ENCODE measurements at places on chromosomes 7 and 10. TPM values are rescaled to one million over a fixed set of nuclear protein-coding genes. Genes with fewer than 3 reads are reported as not detected.

DNA sequence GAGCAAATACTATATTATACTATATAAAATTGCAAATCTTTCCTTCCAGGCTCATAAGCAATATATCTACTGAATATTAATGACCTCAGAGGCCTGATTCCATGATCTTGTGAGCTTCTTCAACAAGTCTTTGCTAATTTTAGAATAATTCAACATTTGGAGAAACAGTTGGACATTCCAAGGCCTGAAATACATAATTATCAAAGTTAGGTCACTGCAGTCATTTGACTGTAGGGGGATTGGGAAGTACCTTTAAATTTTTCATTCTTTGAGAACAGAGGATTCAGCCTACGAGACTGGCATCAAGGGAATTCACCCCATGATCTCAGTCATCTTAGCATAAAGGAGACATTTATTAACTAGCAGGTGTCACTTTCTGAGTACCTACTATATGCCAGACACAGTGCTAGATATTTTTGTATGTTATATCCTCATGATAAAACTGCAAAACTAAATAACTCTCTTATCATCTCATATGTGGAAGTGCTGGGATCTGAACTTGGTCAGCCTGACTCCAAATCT is 85.4 kb downstream of the DOCK4 start:
- DNase-seq, result no peak

DNA sequence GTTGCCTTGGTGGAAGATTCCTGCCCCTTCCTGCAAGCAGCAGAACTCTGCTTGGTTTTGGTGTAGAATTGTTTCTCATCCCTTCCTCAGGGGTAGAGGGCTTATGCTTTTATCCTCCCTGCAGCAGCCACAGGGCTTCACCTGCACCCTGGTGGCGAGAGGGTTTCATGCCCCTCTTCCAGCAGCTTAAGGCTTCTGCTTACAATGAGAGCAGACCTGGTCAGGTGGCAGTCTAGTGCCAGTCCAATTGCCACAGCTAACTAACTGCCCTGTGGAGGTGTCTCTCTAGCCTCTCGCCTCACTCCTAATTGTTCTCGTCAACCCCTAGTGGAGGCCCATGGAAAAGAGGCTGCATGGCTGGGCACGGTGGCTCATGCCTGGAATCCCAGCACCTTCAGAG is 19.3 kb downstream of the ACBD7 start:
- no peak for DNase-seq

DNA sequence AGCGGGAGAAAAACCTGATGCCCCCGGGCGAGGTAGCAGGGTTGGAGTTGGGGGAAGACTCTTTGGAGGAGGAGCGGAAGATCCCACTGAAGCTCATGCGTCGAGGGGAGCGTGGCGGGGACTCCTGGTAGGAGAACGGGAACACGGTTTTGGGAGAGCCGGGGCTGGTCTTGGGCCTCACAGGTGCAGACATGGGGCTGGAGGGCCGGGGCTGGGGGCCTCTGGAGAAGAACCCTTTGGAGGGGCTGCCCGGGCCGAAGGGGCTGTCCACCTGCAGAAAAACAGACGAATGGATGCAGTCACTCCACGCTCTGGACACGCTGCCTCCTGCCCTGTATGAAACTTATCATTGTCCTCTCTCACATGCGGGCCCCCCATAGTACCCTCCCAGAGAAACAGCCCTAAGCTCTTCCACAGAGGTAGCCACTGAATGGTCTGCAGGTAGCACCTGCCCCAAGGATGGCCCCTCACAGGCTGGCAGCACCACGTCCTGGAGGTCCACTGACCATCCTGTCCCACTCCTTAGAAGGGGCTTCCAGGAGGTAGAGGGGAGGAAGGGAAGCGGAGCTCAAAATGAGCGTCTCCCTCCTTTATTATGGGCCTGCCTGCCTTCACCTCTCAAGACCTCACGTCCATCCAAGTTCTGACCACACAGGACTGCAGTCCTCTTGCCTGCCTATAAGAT is 95.6 kb downstream of the PRKAG2 start:
- DNase-seq, result no peak

GRCh38 chr7:47818796-47819606 is 129.3 kb downstream of the PKD1L1 start:
- no peak for DNase-seq

GRCh38 chr7:91659096-91659495 is 221.4 kb downstream of the MTERF1 start:
- no peak for DNase-seq

GRCh38 chr10:102230861-102231356 is 4.8 kb downstream of the ELOVL3 start:
- DNase-seq, result peak; percentile 69

GRCh38 chr7:57641521-57642067 is 191.6 kb downstream of the ZNF716 start:
- no peak for DNase-seq

DNA sequence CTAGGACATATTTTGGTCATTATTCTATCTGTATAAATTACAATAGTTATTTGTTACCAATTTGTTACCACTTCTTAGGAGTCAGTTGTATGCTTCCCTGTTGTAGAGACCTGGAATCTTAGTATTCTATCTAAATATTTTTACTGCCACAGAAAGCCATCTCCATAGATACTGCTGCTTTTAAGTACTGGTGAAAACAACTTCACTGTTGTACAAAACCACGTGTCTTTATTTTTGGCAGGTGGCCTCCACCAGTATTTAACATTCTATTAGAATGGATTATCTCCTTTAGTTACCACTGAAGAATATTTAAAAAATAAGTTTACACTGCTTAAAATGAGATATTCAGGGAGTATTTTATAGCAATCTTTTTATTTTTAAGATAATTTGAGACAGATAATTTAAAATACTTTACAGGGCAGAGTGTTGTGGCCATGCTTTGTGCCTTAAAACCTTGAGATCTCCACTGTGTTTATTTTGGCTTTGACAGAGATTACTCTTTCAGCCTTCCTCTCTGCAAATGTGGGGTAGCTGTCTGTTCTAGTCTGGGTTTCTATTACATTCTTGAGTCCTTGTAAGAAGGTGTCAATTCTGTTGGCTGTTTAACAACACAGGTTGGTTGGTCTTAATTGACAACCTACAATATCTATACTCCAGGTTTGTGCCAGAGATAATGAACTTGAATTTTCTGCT is 185.6 kb downstream of the LRRC4 start:
- DNase-seq, result no peak

- DNase-seq, result no peak
Measured at GRCh38 chr10:375815-376505, 240.7 kb downstream of the ZMYND11 start.

GRCh38 chr7:50674896-50675835 is 107.5 kb downstream of the GRB10 start:
- DNase-seq, result no peak

DNA sequence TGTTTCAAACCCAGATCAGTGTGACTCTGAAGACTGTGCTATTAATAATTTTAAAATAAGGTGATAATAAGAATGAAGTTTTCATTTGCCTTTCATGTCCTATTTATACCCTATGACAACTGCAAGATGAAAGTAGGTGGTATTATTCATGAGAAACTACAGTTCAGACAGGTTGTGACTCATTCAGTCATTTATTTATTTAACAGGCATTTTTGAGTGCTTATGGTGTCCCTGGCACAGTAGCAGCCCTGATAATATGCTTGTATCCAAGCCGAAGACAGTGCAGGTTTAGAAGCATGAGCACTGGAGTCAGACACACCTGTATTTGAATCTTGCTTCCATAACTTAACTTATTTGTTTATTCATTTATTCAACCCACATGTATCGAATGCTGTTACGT is 87.1 kb downstream of the FZD1 start:
- no peak for DNase-seq

GRCh38 chr10:47013507-47014154 is 102.4 kb downstream of the PTPN20 start:
- DNase-seq, result peak; percentile 73

- DNase-seq, result no peak
Measured at GRCh38 chr7:34333925-34334324, 324.1 kb upstream of the NPSR1 start.

GRCh38 chr7:69757981-69758430 is 159.7 kb downstream of the AUTS2 start:
- DNase-seq, result no peak

DNA sequence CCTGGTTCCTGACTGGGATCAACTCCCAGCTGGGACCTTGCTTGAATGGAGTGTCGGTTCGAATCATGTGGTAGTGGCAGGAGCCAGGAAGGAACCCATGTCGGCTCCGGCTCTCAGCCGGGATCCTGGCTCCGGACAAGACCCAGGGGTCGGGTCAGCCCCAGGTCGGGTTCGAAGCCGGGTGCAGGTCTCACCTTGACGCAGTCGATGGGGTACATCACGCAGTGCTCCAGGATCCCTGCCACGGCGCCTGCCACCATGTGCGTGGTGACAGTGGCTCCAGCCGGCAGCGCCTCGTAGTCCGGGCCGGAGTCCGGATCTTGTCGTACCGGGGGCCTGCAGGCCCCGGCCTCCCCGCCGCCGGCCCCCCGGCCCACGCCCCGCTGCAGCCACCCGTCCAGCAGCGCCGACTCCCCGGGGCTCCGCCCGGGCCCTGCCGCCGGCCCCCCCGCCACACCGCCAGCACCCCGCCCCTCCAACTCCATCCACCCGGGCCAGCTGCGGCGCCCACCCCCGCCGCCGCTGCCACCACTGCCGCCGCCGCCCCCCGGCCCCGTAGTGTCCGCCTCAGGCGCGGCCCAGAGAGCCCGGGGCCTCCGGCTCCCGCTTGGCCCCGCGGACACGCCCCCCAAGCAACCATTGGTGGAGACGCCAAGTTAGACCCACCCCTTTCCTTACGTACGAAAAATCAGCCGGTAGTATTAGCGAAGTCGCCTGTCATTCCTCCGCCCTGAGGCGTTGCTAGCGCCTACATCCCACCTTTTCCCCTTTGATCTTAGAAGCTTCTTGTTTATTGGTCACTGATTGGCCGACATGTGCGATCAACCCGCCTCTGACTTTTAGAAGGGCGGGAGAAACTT is at the start of gene SLC25A28:
TSS of gene SLC25A28 (minus strand) at position 589 of the 860 bp plus-strand sequence. CDS start at position 485, 104 bp downstream.
- DNase-seq, result peak; percentile 99

GRCh38 chr7:28182071-28182471 is 1.5 kb upstream of the JAZF1 start:
- no peak for DNase-seq

- no peak for DNase-seq
Measured at GRCh38 chr10:130339091-130339490, 202.9 kb downstream of the GLRX3 start.

DNA sequence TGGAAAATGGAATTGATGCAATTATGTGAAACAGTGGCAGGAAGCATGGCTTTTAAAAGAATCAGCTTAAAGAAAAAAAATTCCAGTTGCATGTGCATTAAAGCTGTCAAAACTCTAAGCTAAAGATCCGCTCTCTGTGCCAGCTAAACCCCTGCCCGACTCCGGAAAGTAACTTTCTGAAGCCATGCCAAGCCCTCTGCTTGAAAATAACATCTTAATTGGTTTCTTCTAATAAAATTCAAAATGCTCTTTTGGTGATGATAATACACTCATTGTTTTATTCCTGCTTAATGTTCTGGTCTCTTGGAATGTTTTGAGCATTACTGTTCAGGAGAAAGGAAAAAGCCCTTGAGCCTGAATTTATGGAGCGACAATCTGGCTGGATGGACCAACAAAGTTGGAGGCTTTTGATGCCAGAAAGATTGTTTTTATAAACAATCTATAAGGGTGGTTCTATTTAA is 11.7 kb downstream of the SEMA3C start:
- no peak for DNase-seq

DNA sequence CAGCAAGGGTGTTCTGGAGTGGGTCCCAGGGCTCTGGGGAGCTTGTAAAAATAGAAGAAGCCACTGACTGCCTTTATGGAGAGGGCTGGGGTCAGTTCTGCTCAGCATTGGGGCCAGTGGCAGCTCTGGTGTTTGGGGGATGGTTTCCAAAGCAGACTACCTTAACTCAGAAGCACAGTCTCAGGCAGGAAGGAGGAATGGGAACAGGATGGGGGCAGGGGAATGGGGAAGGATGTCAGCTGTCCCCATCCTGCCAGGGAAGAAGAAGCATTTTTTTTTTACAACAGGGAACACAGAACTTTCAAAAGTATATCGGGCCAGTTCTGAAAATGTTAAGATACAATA is 28.8 kb downstream of the TSPAN15 start:
- DNase-seq, result no peak

GRCh38 chr10:78756604-78757343 is 312.0 kb upstream of the ZMIZ1 start:
- no peak for DNase-seq

The C10orf105 gene
- 0.26 TPM for total RNA-seq

The OSBPL3 gene
- total RNA-seq, result 8.6 TPM

The CD36 gene
- total RNA-seq, result 0.28 TPM

The TEX36 gene
- total RNA-seq, result not detected

The ZNF3 gene
- 60.4 TPM for total RNA-seq

The PITX3 gene
- total RNA-seq, result not detected
